ENCODE measurements at places on chromosomes 6 and 20. TPM values are rescaled to one million over a fixed set of nuclear protein-coding genes. Genes with fewer than 3 reads are reported as not detected.

DNA sequence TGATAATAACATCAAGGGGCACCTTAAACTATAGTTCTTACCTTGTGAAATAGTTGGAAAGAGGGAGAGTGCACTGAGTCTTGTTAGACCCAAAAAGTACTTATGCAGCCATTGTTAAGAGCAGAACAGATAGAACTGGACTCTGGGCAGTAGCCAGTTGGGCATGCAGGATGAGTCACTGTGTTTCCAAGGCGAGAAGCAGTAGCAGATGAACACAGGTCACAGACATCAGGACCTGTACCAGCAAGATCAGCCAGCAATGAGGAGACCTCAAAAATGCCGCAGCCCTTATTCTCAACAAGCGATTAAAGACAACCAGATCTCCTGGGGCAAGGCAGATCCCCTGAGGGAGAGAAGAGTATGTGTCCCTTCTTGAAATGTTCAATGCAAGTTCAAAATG lies 79.0 kb downstream of the SAMD3 start:
- DNase-seq = no peak

The SLC24A3 gene
- not detected for total RNA-seq

The WFDC5 gene
- not detected for total RNA-seq

The FNDC1 gene
- total RNA-seq = not detected

DNA sequence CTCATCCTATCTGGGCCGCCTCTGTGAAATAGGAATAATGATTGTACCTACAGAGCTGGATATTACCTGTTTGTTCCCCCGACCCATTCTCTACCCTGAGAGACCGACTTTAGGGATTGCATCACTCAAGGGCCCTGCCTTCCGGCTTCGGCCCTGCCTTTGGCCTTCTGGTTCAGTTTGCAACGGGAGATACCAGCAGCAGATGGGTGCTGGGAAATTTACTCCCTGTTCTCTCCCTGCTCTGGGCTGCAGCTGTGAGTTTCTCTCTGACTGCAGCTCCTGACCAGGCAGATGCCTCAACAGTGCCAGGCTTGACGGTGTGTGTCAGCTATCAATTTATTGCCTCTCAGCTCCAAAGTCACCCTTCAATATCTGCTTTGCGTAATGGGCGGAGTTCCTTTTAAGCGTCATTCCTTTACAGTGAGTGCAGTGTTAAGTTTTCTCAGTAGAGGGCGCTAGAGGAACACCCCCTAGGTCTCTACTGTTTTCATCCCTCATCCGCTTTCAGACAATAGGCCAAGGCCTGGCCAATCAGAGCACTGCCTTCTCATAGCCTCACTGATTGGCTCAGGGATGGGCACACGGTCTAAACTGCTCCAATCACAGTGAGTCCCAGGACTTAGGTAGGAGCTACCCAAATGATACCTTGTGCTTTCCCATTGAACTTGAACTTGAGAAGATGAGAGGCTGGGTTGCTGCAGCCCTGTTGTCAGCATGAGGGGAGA lies 30.0 kb downstream of the KCNG1 start:
- peak; percentile 62 for DNase-seq

The MATN4 gene
- total RNA-seq = 0.25 TPM

DNA sequence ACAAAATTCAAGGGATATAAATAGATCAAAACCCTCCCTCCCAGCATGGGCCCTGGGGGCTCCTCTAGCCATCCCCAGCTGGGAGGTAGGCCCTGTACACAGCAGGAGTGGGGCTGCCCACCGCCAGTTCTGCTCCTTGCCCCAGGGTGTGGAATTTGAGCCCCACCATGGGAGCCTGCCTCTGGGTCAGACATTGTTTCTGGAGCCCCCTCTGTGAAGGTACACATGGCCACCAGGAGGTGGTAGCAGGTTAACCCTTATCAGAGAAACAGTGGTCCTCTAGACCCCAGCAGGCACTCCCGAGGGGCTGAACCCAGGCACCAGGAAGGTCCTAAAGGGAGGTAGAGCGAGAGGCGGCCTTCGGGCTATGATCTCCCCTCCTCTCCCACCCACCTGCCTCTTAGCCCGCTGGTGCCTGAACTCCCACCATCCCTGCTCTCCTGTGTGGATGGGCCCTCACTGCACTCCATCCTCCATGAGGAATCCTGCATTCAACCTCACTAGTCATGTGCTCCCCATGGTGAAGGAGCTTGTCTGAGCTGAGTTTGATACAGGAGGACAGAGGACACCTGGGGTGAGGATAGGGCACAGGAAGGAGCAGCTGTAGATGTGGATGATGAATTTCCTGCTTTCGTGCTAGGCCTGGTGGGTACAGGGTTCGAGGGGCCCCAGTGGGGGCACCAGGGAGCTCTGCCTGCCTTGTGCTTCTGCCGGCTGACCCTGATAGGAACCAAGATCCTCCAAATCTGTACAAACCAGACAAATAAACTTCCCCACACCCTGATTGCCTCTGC lies 114.9 kb downstream of the GRM4 start:
- DNase-seq = no peak

The BACH2 gene
- total RNA-seq = 59.4 TPM

The C20orf202 gene
- not detected for total RNA-seq

GRCh38 chr6:20919677-20920385 lies 385.6 kb downstream of the CDKAL1 start:
- no peak for DNase-seq

DNA sequence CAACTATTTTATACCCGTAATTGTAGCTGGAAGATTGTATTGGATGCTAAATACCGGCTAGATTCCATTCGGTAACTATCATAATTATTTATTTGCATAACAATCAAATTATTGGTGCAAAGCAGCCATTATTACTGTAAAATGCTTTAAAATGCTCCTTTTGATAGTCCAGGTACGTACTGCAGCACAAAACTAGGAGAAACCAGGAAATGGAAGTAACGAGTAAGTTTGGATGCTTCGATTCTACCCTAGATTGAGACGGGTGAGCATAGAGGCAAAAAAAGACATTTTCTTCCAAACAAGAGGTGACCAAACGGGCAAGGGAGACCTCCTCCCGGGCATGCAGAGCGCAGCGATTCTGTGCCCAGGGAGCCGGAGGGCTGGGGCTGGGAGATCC lies 469 bp upstream of the XRN2 start:
- no peak for DNase-seq

DNA sequence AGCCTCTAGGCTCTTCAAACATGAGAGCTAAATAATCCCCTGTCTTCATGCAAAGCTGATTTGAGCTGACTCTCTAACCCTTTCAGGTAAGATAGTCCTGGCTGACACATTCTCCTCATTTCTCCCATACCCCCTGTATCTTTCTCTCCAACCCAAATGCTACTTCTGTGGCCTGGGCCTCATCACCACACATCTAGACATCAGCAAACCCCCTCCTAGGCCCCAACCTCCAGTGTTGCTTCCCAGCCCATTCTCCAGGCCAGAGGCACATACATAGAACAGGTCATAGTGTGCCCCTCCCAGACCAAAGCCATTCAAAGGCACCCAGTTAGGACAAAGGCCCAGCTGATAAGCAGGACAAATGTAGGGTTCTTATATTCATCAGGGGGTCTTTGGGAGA lies 84.9 kb downstream of the ANKRD60 start:
- DNase-seq = no peak

- DNase-seq = no peak
Observed at GRCh38 chr6:168035098-168035660, 37.7 kb downstream of the KIF25 start.

The ANKRD6 gene
- 3.3 TPM for total RNA-seq

DNA sequence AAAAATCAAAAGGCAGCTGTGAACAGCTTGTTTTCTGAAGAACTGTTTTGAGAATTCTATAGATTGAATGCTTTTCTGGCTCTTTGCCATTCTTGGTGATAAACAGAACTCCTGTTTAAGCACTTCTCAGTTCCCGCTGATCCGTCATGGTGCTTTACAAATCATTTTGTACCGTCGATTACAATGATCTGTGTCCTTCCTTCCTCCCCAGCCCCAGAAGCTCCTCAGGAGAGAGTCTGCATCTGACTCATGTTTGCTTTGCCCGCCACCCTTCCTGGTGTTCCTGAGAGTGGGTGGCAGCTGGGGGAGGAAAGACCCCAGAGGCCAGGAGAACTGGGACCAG lies 538.6 kb upstream of the MARCKS start:
- DNase-seq = no peak

The PPP1R16B gene
- total RNA-seq = 63.6 TPM

GRCh38 chr20:23414526-23415188 lies 6.6 kb downstream of the NAPB start:
- no peak for DNase-seq

DNA sequence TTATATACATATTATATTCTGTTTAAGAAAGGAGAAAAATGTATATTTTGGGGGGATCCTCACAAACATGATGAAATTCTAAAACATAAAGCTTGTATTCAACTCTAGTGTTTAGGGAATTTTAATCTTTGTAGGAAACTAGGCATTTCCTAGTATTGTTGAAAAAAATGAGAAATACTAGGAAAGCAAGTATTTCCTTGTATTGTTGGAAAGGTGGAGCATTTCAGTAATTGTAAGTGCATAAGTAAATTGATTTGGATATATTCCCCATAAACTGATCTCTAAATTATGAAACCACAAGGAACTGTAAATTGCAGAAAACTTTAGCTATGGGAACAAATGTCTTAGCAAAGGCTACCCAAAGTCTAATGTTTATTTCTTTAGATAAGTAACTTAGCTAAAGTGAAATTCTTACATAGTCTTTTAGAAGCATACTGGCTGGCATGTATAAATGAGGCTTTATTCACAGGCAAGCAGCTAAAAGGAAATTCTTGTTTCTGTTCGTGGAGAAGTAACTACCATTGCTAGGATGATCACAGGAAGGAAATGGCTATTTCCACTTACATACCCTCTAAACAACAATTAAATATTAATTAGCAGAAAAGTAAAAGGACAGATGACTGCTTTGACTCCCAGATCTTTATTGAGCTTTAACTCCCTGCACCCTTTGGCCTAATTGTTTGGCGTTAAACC lies 19.9 kb upstream of the NRN1 start:
- no peak for DNase-seq

- no peak for DNase-seq
Observed at GRCh38 chr6:20353134-20353533, 48.5 kb upstream of the E2F3 start.

The FAM162B gene
- total RNA-seq = not detected

The TULP1 gene
- total RNA-seq = not detected

GRCh38 chr6:113595911-113596376 lies 261.2 kb upstream of the MARCKS start:
- DNase-seq = no peak

GRCh38 chr6:127608554-127609270 lies 31.7 kb downstream of the C6orf58 start:
- DNase-seq = no peak

DNA sequence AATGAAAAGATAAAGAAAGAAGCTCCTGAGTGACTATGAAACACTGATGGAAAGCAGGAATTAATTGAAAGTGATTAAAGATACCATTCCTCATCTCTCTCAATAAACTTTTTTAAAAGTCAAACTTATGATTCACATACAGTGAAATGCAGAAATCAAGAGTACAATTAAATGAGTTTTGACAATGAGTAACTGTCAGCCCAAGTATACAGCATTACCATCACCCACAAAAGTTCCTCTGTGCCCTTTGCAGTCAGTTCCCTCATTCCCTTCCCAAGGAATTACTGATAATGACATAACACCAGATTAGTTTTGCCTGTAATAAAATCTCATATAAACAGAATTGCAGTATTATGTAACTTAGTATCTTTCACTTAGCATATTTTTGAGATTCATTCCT lies 44.5 kb downstream of the ATG5 start:
- no peak for DNase-seq

The ELOVL2 gene
- not detected for total RNA-seq

The IPCEF1 gene
- 26.2 TPM for total RNA-seq

DNA sequence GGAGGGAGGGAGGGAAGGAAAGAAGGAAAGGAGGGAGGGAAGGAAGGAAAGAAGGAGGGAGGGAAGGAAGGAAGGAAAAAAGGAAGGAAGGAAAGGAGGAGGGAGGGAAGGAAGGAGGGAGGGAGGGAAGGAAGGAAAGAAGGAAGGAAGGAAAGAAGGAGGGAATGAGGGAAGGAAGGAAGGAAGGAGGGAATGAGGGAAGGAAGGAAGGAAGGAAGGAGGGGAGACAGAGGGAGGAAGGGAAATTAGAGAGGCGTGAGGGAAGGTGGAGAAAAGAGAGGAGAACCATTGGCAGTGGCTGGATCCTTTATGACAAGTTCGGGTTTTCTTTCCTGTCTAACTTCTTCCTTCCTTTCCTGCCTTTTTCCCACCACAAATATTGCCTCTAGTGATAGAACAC lies 22.3 kb upstream of the SUPT3H start:
- no peak for DNase-seq

Measured in activated CD4-positive, alpha-beta T cell treated with anti-CD3 and anti-CD28 coated beads, Interleukin-2, amount 10 ng/mL, durations not matched to agents 7 days and 5 days (primary cell).